NCI-H1436 treated with DMSO at 0.1 percent for 48 hours (cell line): ENCODE measurements at places on chromosomes 2 and 18.

DNA sequence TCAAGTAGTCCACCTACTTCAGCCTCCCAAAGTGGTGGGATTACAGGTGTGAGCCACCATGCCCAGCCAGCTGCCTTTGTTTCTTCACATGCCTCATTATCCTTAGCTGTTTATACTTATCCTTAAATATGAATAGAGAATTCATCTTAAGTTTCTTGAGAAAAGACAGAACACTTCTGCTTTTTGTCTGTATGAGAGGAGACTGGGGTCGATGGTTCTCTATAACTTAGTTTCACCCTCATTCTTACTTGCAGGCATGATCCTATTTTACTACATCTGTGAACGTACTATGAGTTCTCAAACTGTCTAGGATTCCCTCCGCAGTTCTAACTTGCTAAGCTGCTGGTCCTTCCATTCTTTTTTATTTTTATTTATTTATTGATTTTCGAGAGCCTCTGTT is 20.4 kb downstream of the PPM1B start:
- no peak for DNase-seq

GRCh38 chr18:62420513-62421209 is 95.6 kb downstream of the TNFRSF11A start:
- no peak for DNase-seq

- no peak for DNase-seq
Observed at GRCh38 chr2:194395818-194396217, 1261.2 kb upstream of the SLC39A10 start.

DNA sequence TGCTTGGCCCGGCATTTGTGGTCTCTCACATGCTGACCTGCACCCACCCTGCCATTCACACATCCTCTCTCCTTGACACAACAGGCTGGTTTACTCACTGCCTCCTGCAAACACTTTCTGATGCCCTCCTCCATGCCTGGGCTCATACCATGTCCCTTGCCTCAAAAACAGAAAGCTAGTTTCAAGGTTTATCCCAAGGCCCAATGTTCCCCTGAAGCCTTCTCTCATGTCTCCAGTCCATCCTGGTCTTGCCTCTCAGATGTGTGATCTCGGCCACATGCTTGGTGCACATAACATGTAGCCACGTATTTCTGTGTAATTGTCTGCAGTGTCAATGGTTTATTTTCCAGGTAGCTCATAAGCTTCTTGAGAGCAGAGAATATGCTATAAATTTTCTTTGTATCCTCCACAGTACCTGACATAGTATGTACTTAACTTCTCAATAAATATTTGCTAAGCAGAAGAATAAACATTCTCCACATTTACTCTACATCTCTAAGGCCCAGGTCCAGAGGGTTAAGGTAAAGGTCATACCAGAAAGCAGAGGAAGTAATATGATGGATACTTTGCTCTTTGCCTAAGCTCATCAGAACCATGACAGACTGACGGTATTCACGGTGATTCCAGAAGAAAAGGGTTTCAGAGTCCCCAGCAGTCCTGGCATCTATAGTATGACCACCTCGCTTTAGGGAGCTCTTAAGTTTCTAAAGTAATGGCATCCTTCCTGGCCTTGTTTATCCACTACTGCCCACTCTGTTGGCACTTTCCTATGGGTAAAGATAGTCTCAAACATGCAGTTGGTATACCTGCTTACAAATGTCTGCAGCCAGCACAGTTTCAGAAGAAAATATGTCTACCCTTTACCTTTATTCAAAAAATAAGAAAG is 163.4 kb upstream of the ZFP36L2 start:
- DNase-seq, result no peak

DNA sequence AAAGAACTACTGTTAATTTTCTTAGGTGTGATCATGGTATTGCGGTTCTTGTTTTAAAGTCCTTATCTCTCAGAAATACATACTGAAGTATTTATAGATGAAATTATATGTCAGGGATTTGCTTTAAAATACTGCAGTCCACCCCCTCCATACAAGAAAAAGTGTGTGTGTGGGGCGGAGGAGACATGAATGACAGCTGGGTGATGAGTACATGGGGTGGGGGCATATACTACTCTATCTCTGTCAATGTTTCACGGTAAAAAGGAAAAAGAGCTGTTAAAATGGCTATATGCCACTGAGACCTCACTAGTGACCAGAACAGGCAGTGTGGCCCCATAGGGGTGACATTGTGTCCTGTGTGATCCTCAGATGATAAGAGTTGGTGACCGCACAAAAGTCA is 54.1 kb downstream of the SPRED2 start:
- no peak for DNase-seq

GRCh38 chr18:33355263-33355662 is 85.3 kb downstream of the CCDC178 start:
- no peak for DNase-seq

GRCh38 chr18:79465392-79465991 is 69.8 kb downstream of the NFATC1 start:
- peak; percentile 71 for DNase-seq

- DNase-seq, result no peak
Observed at GRCh38 chr18:9400197-9400596, 65.6 kb downstream of the TWSG1 start.

GRCh38 chr2:237432484-237433092 is 18.6 kb upstream of the COL6A3 start:
- no peak for DNase-seq

DNA sequence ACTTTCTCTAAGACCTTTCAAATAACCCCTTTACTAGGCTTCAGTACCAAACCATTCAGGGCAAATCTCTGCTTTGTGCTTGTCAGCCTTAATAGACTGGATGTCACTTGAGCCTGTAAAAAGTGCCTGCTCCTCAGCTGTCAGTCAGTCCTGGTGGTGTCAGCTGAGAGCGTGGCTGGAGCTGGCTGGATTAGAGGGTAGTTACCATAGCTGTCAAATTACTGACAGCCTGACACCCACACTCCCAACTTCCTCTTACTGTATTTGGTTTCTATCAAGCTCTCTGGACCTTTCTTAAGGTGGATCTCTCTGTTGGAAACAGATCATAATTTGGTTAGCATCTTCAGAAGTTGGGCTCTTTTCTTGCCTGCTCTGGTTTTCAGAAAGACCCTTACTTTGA is 371.4 kb upstream of the ATP5MC3 start:
- no peak for DNase-seq

GRCh38 chr2:159875083-159875482 is 77.1 kb upstream of the CD302 start:
- no peak for DNase-seq

GRCh38 chr2:209642146-209642820 is 129.3 kb upstream of the UNC80 start:
- DNase-seq, result no peak

DNA sequence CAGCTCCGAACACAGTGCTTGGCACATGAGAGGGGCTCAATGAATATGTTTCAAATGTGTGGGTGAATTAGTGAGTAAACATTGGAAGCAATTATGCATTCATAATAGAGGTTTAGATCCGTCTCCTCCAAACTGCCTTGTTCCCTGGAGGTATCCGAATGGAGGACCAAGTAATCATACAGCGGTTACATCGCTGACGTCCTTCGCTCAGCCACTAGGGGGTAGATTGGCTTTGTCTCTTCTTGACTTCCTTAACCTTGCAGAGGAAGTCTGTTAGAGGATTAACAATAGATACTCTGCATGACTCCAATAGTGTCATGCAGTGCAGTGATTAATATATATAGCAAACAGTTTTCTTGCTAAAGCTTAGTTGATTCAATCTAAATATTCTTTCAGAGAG is 517.0 kb downstream of the PTPRM start:
- peak; percentile 34 for DNase-seq

DNA sequence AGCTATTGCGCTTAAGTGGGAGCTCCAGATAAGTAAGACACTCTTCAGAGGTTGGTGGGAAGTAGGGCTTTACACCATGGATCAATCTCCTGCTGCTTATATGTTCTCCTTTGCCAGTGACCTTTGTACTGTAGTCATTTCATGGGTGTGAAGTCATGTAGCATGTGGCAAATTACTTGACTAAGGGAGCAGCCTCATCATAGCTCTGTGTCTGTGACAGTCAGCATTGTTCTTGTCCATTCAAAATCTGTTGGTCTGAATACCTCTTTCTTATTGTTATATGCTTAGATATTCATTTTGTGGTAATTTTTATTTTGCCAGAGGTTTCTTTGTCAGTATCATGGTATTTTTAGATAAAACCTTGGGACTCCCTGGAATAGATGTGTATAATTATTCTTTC is 18.2 kb downstream of the SLC4A1AP start:
- DNase-seq, result no peak

DNA sequence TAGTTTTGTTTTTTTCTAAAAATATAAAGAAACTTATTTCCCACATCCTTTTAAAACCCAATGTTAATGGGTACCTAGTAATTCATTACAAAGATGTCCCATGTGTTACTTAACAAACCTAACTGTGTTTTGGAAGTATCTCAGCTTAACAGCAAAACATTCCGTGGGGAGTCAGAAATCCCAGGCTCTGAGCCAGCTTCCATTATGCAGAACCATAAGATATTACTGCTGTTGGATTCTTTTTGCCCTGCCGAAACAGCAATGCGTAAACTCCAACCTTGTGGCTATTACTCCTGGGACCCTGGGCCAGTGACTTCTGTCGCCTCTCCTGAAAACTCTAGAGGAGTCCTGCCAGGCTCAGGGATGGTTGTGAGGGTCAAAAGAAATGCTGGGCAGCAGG is 174.1 kb downstream of the UXS1 start:
- DNase-seq, result no peak

GRCh38 chr2:61017556-61018317 is at the start of the genes PEX13 and PUS10:
TSS of gene PEX13 (plus strand) at chr2:61017720. CDS start at chr2:61017760, 40 bp downstream.
TSS of gene PUS10 (minus strand) at chr2:61018255. CDS start at chr2:61011890, 6,365 bp downstream.
- no peak for DNase-seq

GRCh38 chr2:132448771-132449170 is 32.2 kb downstream of the GPR39 start:
- DNase-seq, result peak; percentile 22

GRCh38 chr18:58674863-58675472 is 3.7 kb downstream of the MALT1 start:
- no peak for DNase-seq

DNA sequence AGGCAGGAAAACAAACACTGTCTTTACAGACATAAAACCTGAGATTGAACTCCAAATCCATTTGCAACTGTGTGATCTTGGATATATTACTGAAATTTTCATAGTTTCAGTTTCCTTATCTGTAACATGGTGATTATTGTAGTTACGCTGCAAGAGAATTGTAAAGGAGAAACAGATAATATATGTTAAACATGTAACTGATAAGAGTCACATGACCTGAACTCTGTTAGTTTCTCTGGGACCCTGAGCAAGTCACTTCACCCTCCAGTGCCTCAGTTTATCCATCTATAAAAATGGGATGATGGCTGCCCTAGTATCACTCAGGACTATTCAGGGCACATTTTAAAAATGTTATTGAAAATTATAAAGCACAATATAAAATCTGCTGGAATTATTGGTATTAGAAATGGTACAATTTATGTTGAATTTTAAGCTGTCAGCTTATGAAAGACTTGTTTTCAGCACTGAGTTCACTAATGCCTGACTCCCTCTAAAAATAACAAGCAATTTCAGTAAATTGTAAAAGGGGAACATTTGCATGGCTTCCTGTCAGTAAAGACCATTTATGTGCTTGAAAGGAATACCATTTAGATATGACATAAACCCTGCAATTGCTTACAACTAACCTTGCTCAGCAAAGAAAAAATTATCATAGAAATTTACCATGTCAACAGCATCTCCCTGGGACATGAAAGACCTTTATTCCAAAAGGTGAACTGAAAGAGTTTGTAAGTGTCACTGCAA is 393.5 kb downstream of the RAD51AP2 start:
- no peak for DNase-seq

DNA sequence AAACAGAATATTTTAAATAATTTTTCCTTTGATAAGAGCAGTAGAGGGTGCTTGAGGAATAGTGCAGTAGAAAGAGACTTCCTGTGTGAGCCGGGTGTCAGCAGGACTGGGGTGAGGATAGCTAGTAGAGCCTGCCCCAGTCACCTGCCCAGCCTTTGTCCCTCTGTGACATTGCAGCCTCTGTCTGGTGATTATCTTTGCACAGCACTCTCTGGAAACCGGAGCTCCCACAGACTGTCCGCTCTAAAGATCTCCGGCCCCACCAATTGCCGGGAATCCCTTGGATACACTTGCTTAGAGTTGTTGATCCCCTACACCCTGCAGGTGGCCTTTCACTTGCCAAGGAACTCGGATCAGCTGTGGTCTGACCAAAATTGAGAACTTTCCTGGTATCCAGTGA is 1081.3 kb upstream of the TMEFF2 start:
- no peak for DNase-seq

DNA sequence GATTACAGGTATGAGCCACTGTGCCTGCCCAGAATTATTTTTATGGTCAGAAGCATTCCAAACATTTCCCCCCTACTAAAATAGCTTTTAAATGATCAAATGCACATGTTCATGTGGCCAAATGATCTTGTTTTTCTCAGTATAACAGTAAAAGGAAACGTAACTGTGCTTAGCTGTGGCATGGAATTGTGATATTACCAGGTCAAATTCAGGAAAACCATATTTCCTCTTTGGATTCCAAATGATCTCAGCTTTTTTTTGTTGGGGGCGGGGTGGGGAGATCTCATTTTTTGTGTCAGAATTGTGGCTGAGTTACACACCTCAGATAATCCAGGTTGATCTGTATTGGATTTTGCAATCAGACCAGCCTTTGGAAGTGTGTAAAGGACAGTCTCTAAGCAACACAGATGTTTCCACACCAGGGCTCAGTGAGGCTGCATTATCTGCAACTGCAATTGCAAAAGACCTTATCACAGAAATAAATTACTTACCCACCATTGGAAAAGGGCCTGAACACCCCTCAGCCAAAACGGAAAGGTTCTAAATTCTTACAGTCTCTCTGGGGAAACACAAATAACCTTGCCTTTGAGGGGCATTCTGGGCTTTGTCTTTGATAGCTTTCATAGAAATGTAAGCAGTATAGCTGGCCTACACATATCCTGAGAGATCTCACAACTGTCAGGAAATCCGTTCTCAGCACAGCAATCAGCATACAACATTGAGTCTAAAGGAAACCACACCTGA is 8.4 kb downstream of the CASP10 start:
- DNase-seq, result no peak

- DNase-seq, result peak; percentile 26
Observed at GRCh38 chr2:203327901-203328759, at the start of gene ABI2. TSS of gene ABI2 (plus strand) at chr2:203328394. CDS start at chr2:203328515, 121 bp downstream.

DNA sequence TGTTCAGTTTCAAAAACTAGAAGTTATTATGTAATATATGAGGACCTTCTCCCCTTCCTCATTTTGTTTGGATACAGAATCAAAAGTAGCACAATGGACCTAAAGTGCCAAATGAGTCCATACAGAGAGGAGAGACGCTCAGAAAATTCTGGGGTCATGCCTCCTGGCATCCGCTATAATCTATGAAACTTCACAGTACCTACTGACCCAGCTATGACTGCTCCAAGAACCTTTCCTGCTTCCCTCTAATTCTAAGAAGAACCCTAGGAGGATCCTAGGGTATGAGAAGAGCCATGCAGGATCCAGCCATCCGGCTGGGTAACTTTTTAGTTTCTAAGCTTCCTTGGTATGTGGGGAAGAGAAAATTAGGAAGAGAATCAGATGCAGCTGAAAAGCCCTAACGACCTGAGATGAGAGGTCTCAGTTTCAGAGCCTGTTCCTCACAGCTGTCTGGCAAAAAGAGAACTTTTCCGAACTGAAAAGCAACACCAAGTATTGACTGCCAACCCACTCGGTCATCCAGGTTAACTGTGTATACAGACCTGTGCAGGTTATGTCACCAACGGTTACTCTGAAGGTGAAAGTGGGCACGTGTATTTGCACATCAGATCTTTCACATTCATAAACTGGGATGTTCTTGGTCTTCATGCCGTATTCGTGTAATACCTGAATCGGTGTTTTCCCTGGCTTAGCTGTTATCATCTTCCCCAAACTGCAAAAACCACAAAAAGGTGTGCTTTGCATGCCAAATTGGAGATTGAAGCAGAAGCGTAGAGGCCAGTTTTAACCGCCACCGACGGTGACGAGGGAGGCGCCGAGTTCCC is 1.1 kb downstream of the PRKRA start:
- DNase-seq, result no peak
